ENCODE measurements at places on chromosomes 1 and 21.

DNA sequence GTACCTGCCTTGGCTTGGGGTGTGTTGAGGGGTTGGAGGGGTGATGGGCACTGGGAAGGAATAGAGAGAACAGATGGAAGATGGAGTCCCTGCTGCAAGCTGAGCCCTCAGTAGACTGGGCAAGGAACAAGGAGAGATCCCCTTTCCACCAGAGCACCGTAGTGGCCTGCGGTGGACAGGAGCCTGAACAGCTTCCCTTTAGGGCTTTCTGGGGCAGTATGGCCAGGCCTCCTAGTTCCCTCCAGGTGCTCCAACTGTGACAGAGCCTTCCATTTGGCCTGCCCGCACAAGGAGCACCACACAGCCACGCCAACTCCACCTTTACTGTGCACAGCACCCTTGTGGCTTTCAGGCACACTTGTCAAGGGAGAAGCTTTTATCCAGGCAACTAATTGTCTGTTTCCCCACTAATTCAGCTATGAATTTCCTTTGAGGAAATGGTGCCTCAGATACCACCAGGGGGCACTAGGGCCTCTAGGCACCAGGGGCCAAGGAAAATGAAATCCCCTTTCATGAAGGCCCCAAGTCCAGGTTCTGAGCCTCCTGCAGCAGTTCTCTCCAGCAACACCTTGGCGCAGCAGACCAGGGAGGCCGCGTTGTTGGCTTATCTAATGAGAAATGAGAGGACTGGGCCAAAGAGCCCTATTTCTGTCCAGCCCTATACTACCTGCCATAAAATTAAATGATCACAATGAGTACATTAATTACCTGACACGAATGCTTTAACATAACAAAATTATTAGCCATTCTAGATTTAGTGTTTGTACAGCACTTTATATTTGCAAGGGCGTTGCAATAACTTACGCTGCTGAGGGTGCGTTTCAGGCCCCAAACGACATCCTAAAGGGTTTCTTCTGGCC is 23.1 kb upstream of the ERI3 start:
- peak; percentile 43 for DNase-seq

DNA sequence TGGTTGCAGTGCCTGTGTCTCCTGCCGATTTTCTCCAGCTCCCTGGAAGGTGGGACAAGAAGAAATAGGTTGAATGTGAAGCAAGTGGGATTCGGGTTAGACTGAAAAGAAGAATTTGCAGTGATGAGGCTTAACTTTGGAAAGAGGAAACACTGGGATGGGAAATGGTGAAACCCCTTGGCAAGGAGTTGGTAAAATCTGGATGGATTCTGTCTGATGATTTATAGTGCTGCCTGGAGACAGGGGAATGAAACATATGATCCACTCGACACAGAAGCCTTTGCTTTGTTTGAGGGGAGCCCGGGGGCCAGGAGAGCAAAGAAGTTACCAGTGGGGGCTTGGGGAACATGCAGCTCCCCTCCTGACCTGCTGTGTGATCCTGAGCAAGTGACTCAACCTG is 67.2 kb downstream of the UBIAD1 start:
- no peak for DNase-seq

GRCh38 chr1:221011145-221011544 is 131.9 kb downstream of the HLX start:
- no peak for DNase-seq

GRCh38 chr1:102858695-102859094 is 249.6 kb downstream of the COL11A1 start:
- no peak for DNase-seq

- DNase-seq = no peak
These were observed 63.5 kb downstream of the LRIG2 start for GRCh38 chr1:113136476-113136875.

DNA sequence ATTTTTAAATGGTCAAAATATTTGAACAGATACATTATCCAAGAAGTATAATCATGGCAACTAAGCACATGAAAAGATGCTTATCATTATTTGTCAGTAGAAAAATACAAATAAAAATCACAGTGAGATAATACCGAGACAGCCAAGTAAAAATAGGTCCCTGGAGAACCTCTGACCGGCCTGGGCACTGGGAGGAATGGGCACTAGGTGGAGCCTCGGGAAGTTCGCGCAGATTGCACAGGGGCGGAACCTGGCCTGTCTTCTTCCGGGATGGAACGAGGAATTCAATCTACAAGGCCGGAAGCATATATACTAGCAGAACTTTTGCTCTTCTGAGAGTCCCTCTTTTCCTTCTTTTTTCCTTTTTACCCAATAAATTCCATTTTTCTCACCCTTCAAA is 148.5 kb upstream of the CHRM3 start:
- no peak for DNase-seq

DNA sequence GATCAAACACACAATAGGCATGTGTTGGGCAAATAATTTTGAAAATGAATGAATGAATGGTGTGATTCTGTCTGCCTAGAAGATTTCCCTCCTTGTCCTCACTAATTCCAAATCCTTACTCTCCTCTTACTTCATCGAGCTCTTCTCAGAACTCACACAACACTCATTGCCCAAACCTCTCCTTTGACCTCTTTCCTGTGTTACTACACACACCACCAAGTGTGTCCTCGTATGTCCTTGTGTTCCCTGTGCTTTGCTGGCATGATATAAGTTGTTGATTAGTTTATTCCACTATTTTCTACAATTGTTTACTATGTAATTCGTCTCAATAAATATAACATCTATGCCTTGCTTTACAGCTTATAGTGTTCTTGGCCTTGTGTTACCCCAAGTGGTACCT is 41.4 kb upstream of the GALNT2 start:
- no peak for DNase-seq
